ENCODE measurements at places on chromosomes 1 and 21. TPM values are rescaled to one million over a fixed set of nuclear protein-coding genes. Genes with fewer than 3 reads are reported as not detected.

The TMEM69 gene
- total RNA-seq: 16.8 TPM

The HDAC1 gene
- 53.0 TPM for total RNA-seq

The A3GALT2 gene
- not detected for total RNA-seq

The ADORA1 gene
- total RNA-seq: 1.3 TPM

The SMCP gene
- total RNA-seq: not detected

The CAMSAP2 gene
- total RNA-seq: 18.3 TPM

The PCP4L1 gene
- total RNA-seq: 0.13 TPM

The BRDT gene
- not detected for total RNA-seq

The AGPAT3 gene
- total RNA-seq: 19.8 TPM

The MANEAL gene
- 27.1 TPM for total RNA-seq

The ECM1 gene
- 2.1 TPM for total RNA-seq

The NCF2 gene
- 3.9 TPM for total RNA-seq

The RHD gene
- total RNA-seq: not detected

The RHOC gene
- total RNA-seq: 394 TPM

The LPAR3 gene
- 0.62 TPM for total RNA-seq

The SLC9C2 gene
- total RNA-seq: not detected

Data from A549 treated with CORT108297 at 1 μM for 4 hours (cell line).